ENCODE measurements at places on chromosomes 3 and 15.
A peak's percentile ranks its signal among the peaks of the same experiment; 100 is the strongest.

DNA sequence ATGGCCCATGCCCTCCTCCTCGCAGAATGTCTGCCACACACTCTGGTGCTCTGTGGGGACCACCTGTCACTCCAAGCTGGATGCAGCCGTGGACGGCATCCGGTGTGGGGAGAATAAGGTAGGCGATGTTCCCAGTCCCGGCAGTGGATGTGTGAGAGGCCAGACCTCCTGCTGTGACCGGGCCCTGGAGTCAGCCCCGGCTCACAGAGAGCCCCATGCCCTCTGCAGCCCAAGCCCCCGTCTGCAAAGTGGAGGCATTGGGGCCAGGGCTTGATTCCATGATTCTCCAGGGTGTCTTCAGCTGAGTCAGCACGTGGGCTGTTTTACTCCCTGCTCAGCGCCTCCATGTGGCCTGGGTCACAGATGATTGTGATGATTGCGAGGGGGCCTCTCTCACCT, 32.2 kb downstream of the GOLGA6L10 start:
- H3K36me3 ChIP-seq = no peaks in the 10 kb centered on the region
- H3K4me1 ChIP-seq = peaks cover 9% of the 10 kb centered on the region
- H3K4me3 ChIP-seq = no peak overlapping the region
- H3K27me3 ChIP-seq = no peaks in the 10 kb centered on the region
- H3K27ac ChIP-seq = no peak overlapping the region

GRCh38 chr15:68373028-68373427, 58.9 kb downstream of the ITGA11 start:
- H3K4me1 ChIP-seq = peaks cover 34% of the 10 kb centered on the region
- H3K27ac ChIP-seq = no peak overlapping the region
- H3K36me3 ChIP-seq = no peaks in the 10 kb centered on the region
- H3K4me3 ChIP-seq = no peak overlapping the region

DNA sequence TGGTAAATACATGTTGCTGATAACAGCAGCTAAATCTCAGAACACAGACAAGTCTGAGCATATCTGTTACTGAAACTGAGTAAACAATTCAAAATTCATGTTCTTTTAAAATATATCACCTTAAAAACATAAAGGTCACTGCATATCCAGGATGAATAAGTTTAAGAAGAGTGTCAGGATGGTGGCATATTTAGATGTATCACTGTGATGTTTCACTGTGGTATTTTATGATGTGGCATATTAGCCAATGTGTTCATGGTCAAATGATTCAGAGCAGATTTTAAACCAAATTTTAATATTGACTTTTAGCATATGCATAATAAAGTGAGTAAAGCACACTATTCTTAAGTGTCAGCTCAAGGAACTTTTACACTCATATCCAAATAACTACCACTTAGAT, 346.4 kb upstream of the DPPA4 start:
- no peaks in the 10 kb centered on the region for H3K36me3 ChIP-seq
- no peak overlapping the region for H3K27ac ChIP-seq
- H3K4me1 ChIP-seq = no peaks in the 10 kb centered on the region
- H3K27me3 ChIP-seq = no peaks in the 10 kb centered on the region
- no peak overlapping the region for H3K4me3 ChIP-seq

DNA sequence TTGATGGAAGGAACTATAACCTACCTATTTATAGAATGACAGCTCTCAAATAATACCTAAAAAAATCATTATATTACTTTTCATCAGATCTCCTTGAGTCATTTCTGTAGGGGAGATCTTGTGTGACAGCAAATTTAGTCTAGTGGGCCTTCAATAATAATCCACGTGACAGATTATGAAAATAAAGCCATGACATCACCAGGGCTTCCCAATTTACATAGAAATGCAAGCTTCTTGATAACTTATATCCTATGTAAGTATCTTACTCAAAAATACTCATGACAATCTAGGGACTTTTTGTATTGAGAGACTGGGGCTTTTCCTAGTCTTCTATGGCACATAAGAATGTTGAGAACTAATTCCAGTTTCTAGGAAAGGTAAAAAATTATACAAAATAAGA, 21.6 kb downstream of the IFT57 start:
- no peak overlapping the region for H3K27ac ChIP-seq
- H3K27me3 ChIP-seq = no peaks in the 10 kb centered on the region
- DNase-seq = no peak
- no peak overlapping the region for H3K4me3 ChIP-seq

- no peak overlapping the region for H3K27ac ChIP-seq
- peaks cover 33% of the 10 kb centered on the region for H3K4me1 ChIP-seq
- H3K36me3 ChIP-seq = no peaks in the 10 kb centered on the region
- no peak for DNase-seq
- no peaks in the 10 kb centered on the region for H3K27me3 ChIP-seq
- no peak overlapping the region for H3K4me3 ChIP-seq
Measured at GRCh38 chr3:42694366-42694765, 8.2 kb downstream of the HHATL start.

DNA sequence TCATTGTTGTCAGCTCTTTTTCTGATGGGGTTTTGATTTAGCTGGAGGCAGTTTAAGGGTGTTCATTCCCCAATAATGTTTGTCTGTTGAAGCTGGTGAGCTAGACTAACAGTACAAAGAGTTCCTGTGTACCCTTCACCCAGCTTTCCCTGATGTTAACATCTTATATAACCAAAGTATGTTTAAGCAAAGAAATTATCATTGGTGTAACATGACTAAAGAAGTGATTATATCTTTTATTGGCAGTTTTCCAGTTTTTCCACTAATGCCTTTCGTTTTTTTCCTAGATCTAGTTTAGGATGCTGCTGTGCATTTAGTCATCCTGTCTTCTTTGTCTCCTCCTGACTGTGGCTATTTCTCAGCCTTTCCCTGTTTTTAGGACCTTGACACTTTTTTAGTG, 165.6 kb downstream of the LPP start:
- DNase-seq = no peak
- H3K27me3 ChIP-seq = no peaks in the 10 kb centered on the region
- peaks cover 59% of the 10 kb centered on the region for H3K4me1 ChIP-seq
- no peak overlapping the region for H3K4me3 ChIP-seq

DNA sequence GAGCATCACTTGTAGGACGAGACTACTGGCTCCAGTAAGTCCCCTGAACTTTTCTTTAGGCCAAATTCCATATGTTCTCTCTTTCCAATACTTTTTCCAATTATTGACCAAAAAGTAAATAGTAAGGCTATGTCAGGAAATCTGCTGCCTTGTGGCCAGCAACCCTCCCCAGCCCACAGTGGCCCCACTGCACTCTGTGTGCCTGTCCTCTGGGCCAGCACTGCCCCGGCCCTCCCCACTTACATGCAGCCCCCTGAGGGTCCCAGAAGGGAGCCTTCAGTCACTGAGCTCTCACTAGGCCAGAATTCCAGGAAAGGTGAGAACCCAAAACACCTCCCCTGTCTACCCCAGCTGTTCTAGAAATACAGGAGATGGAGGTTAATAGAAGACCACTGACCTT, 21.3 kb upstream of the ALDH1A3 start:
- no peaks in the 10 kb centered on the region for H3K36me3 ChIP-seq
- no peak overlapping the region for H3K27ac ChIP-seq
- H3K27me3 ChIP-seq = peaks cover 72% of the 10 kb centered on the region
- no peak for DNase-seq
- no peaks in the 10 kb centered on the region for H3K4me1 ChIP-seq

DNA sequence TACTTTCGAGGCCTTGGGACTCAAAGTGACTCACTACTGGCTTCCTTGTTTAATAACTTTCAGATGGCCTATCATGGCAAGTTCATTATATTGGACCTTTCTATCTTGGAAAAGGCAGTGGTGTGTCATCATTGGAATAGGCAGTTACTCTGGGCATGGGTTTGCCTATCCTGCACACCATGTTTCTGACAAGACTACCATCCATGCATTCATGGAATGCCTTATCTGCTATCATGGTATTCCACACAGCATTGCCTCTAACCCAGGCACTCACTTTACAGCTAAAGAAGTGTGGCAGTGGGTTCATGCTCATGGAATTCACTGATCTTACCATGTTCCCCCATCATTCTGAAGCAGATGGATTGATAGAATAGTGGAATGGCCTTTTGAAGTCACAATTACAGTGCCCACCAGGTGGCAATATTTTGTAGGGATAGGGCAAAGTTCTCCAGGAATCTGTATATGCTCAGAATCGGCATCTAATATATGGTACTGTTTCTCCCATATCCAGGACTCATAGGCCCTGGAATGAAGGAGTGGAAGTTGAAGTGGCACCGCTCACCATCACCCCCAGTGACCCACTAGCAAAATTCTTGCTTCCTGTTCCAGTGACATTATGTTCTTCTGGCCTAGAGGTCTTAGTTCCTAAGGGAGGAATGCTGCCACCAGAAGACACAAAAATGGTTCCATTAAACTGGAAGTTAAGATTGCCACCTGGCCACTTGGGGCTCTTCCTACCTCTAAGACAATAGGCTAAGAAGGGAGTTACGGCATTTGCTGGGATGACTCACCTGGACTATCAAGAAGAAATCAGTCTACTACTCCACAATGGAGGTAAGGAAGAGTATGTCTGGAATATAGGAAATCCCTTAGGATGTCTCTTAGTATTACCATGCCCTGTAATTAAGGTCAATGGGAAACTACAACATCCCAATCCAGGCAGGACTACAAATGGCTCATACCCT, 1161.4 kb downstream of the SI start:
- H3K27ac ChIP-seq = no peak overlapping the region
- H3K4me1 ChIP-seq = no peaks in the 10 kb centered on the region
- no peak overlapping the region for H3K4me3 ChIP-seq
- H3K36me3 ChIP-seq = no peaks in the 10 kb centered on the region
- no peaks in the 10 kb centered on the region for H3K27me3 ChIP-seq
- no peak for DNase-seq

- DNase-seq = no peak
- H3K4me1 ChIP-seq = peaks cover 22% of the 10 kb centered on the region
- H3K27me3 ChIP-seq = peaks cover 6% of the 10 kb centered on the region
- H3K4me3 ChIP-seq = no peak overlapping the region
- no peak overlapping the region for H3K27ac ChIP-seq
Measured at GRCh38 chr15:100944244-100944895, 25.2 kb downstream of the LRRK1 start.

- H3K27ac ChIP-seq = no peak overlapping the region
- peaks cover 14% of the 10 kb centered on the region for H3K27me3 ChIP-seq
- H3K4me3 ChIP-seq = no peak overlapping the region
- no peaks in the 10 kb centered on the region for H3K36me3 ChIP-seq
Measured at GRCh38 chr15:34652726-34653033, 69.2 kb upstream of the GOLGA8B start.

DNA sequence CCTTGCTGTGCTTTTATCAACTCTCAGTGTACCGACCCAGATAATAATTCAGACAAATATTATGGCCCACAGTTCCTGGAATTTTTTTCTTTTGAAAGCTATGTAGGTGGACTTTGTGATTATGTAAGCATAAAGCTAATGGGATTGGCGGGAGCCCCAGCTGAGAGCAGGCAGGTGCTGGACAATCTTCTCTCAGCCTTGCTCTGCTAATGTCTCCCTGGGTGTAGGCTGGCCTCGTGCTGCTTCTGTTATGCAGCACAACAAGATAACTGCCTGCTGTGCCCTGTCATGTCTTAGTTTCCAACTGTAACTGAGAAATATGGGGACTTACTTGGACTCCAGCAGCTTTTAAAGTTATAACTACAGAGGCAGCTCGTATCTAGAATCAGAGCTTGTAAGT, 415.0 kb downstream of the PDCD6IP start:
- H3K36me3 ChIP-seq = no peaks in the 10 kb centered on the region
- no peaks in the 10 kb centered on the region for H3K27me3 ChIP-seq
- no peak for DNase-seq
- H3K4me3 ChIP-seq = no peak overlapping the region

- H3K36me3 ChIP-seq = no peaks in the 10 kb centered on the region
- no peak overlapping the region for H3K27ac ChIP-seq
Measured at GRCh38 chr3:149716984-149717383, 35.3 kb downstream of the COMMD2 start.

DNA sequence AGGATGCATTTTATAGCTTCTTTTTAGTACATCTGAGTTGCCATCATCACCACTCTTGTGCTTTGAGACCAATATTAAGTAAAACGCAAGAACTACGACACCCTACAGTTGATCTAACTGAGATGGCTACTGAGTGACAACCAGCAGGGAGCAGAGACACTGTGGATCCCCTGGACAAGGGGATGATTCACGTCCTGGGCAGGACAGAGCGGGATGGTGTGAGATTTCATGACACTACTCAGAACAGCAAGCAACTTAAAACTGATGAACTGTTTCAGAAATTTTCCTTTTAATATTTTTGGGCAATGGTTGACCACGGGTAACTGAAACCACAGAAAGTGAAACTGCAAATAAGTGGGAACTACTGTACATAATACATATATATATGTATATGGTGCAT, 299.2 kb downstream of the ADAMTS17 start:
- no peak overlapping the region for H3K4me3 ChIP-seq
- H3K27me3 ChIP-seq = no peaks in the 10 kb centered on the region
- no peak overlapping the region for H3K27ac ChIP-seq
- DNase-seq = no peak
- H3K4me1 ChIP-seq = peaks cover 15% of the 10 kb centered on the region

GRCh38 chr3:73774645-73775044, 149.9 kb upstream of the PDZRN3 start:
- DNase-seq = no peak
- peaks cover 7% of the 10 kb centered on the region for H3K4me1 ChIP-seq
- H3K27ac ChIP-seq = no peak overlapping the region
- no peak overlapping the region for H3K4me3 ChIP-seq
- no peaks in the 10 kb centered on the region for H3K27me3 ChIP-seq

- no peak for DNase-seq
- H3K27me3 ChIP-seq = no peaks in the 10 kb centered on the region
- H3K27ac ChIP-seq = peak overlapping the region; percentile 95
- peaks cover 56% of the 10 kb centered on the region for H3K4me1 ChIP-seq
- H3K4me3 ChIP-seq = peak overlapping the region; percentile 87
Measured at GRCh38 chr15:101295607-101296161, 636 bp upstream of the SNRPA1 start.

DNA sequence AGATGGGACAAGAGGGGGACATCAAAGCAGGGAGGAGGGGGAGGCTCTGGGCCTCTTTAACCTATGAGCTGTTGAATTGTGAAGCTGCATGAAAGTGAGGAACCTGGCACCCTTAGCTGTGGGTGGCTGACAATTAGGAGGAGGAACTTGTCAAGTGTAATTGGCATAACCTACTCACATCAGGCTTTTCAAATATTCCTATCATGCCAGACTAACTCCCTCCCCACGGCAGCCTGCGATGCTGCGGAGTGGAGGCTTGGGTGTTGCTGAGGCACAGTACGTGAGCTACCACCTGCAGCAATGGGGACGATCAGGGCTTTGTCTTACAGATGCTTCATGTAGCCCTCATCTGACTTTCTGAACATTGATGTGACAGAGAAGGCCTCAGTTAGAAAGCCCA, 180.7 kb upstream of the SNTN start:
- H3K4me1 ChIP-seq = peaks cover 3% of the 10 kb centered on the region
- H3K27me3 ChIP-seq = peaks cover 12% of the 10 kb centered on the region
- no peak overlapping the region for H3K27ac ChIP-seq
- no peak for DNase-seq
- no peaks in the 10 kb centered on the region for H3K36me3 ChIP-seq
- no peak overlapping the region for H3K4me3 ChIP-seq
